ENCODE measurements at places on chromosomes 5 and 9.

GRCh38 chr9:129125478-129125877 is 14.3 kb downstream of the PTPA start:
- no peak for DNase-seq

DNA sequence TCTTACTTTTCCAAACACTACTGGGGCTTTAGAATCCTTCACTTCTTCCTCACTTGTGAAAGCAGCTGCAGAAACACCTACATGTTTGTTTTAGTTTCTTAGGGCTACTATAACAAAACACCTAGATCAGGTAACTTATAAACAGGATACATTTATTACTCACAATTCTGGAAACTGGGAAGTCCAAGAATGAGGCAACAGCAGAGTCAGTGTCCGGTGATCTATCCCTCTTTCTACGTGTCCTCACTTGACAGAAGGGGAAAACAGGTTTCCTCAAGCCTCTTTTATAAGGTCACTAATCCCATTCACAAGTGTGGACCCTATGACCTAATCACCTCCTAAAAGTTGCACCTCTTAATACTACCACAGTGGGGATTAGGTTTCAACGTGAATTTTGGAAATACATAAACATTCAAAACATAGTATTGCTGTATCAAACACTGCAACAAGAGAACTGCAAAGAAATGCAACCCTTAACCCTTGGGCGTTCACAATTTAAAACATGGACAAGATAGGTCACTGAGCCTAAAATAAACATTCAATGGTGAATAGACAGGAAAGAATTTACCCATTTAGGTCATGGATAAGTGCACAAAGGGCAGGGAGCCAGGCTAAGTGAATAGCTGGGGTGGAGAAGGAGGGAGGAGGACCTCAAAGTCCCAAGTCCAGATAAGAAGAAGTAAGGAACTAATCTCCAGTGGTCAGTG is 104.3 kb downstream of the PIK3R1 start:
- no peak for DNase-seq

- no peak for DNase-seq
Measured at GRCh38 chr9:135347461-135347860, 132.1 kb upstream of the PPP1R26 start.

DNA sequence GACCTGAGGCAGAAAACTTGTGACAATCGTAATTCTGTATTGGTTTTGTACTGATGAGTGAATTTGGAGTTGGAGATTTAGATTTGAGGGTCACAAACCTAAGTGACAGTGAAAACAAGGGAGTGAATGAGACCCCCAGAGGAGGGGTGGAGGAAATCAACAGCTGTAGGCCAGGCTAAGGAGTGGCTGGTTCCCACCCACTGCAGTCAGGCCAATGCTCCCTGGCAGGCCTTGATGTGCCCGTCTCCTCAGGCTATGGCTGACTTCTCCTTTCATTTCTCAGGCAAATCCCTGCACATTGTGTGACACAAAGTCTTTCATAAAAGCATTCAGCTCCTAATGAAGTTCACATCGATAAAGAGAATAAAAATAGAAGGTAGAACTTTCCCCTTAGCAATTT is 557.6 kb downstream of the CETN3 start:
- DNase-seq, result no peak

GRCh38 chr9:115291841-115292240 is 173.9 kb upstream of the TNC start:
- no peak for DNase-seq

GRCh38 chr9:37554318-37554717 is 21.9 kb downstream of the FBXO10 start:
- no peak for DNase-seq

DNA sequence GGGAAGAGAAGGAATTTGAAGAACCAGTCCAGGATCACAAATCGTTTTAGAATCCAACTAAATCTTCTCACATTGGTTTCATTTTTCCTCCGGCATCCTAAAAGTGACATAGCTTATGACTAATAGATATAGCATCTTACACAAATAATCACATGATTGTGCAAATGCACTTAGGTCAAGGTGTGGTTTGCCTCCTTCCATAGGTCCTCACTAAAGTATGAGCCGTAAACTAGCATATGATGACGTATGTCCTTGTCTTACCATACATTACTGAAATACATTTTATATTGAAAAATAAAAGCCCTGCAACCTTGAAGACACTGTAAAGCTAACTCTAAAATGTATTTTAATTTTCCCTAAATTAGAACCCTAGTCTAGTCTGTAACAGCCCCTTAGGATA is 362.7 kb upstream of the ADAMTS16 start:
- DNase-seq, result no peak
